Stimulated activated CD8-positive, alpha-beta memory T cell treated with anti-CD3 and anti-CD28 coated beads, Interleukin-2, amount 100 ng/mL, for 1 hour (primary cell): ENCODE measurements at places on chromosomes 7 and 10.

DNA sequence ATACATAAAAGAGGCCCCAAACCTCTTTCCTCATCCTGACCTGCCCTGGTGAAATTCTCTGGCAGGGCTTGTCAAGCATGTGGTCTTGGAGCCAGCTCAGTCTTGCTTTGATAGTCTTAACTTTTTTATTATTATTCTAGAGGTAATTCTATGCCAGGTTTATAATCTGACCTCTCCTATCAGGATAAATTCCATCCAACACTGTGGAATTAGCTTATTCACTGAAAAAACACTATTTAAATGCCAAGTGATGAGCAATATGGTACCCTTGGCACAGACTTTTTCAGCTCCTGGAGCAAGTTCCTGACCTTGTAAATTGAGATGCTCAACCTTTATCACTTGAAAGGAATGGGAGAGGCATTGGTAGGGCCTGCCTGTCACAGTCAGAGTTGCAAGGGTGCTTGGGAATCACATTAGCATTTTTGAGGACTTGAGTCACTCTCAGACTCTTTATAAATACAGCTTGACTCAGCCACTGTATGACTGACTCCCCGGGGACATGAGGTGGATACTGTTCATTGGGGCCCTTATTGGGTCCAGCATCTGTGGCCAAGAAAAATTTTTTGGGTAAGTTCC, at the start of gene CPA4:
TSS of gene CPA4 (plus strand) at position 480 of the 576 bp plus-strand sequence. CDS start at position 500, 20 bp downstream.
- no peak for DNase-seq

DNA sequence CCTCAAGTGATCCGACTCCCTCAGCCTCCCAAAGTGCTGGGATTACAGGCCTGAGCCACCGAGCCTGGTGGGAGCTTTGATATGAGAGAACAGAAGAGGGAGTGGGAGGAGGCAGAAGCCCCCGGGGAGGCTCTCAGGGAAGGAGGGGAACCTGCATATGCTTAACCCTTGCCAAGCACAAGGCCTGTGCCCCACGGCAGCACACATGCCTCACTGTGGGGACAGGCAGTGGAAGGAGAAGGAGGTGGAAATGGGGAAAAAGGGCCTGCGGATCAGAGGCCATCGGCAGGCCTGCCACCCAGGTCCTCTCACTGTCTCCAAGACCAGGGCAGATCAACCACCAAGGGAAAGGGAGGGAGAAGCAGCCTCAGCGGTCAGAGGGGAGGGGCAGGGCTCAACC, 7.2 kb upstream of the GRID1 start:
- no peak for DNase-seq

- DNase-seq: no peak
Observed at GRCh38 chr10:119289227-119289920, 82.0 kb downstream of the GRK5 start.

- DNase-seq: no peak
Observed at GRCh38 chr10:99731306-99732032, 458 bp downstream of the COX15 start.

GRCh38 chr10:62082729-62083411, 181.4 kb downstream of the ARID5B start:
- no peak for DNase-seq

- no peak for DNase-seq
Observed at GRCh38 chr7:1552200-1552599, 3.8 kb downstream of the TMEM184A start.

- DNase-seq: no peak
Observed at GRCh38 chr10:132143162-132143561, 43.6 kb upstream of the DPYSL4 start.
